ENCODE measurements at places on chromosomes 5 and 9.

- no peak for DNase-seq
These were observed 2.8 kb downstream of the GALNT12 start for GRCh38 chr9:98810102-98810842.

GRCh38 chr5:99973779-99974178 lies 561.4 kb upstream of the FAM174A start:
- DNase-seq, result no peak

DNA sequence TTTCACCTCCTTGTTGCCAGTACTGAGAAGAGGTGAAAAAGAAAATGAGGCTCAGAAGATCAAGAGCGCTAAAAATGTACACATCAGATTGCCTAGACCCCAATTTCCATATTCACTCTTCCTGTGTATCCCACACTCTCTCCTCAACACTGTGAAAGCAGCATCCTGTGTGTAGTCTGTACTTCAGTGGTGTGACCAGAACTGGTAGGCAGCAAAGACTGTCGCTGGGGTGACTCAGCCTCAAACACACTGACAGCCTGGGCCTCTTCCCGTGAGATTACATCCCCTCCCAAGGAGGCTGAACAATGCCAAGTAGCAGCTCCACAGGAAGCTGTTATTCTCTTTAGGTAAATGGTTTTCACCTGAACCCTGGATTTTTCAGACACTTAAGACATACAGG lies 135.5 kb downstream of the CCDC192 start:
- no peak for DNase-seq

GRCh38 chr5:181221792-181222629 lies 1.1 kb upstream of the TRIM41 start:
- peak; percentile 98 for DNase-seq

- DNase-seq, result no peak
These were observed 453.4 kb upstream of the CTNND2 start for GRCh38 chr5:12357626-12358025.

DNA sequence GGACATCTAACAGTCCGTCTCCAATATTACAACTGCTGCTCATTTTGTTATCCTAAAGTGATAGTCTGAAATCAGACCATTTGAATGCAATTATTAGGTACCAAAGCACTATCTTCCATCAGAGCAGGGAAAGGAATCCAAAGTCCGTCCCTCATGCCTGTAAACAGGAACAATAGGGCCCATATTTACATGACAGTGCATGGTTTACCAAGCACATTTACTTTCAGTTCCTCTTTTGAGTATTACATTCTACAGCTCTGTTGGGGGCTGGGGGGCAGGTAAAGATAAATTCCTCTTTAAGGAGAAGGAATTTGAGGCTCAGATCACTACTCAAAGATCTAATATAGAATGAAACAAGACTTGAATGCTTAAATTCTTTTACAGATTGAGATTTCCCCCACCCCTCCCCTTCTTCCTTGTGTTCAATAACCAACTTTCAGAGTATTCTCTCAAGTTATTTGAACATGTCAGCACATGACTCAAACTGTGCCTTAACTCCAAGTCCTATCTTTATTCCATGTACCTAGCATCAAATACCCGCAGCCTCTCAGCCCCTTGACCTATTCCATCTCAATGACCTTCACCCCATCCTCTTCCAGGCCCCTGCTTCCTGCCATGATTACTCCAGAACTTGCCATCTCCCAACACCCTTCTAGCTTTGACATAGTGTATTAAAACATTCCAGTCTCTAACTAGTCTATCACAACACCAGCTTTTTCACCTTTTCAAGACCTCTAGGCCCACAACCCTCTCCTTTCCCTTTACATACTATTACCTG lies 71.0 kb downstream of the BRINP1 start:
- no peak for DNase-seq

GRCh38 chr9:109466623-109467590 lies 31.2 kb downstream of the PTPN3 start:
- peak; percentile 20 for DNase-seq

GRCh38 chr5:132199116-132199680 lies 28.5 kb downstream of the P4HA2 start:
- DNase-seq, result no peak

GRCh38 chr9:135230386-135230765 lies 142.9 kb downstream of the OLFM1 start:
- DNase-seq, result no peak

DNA sequence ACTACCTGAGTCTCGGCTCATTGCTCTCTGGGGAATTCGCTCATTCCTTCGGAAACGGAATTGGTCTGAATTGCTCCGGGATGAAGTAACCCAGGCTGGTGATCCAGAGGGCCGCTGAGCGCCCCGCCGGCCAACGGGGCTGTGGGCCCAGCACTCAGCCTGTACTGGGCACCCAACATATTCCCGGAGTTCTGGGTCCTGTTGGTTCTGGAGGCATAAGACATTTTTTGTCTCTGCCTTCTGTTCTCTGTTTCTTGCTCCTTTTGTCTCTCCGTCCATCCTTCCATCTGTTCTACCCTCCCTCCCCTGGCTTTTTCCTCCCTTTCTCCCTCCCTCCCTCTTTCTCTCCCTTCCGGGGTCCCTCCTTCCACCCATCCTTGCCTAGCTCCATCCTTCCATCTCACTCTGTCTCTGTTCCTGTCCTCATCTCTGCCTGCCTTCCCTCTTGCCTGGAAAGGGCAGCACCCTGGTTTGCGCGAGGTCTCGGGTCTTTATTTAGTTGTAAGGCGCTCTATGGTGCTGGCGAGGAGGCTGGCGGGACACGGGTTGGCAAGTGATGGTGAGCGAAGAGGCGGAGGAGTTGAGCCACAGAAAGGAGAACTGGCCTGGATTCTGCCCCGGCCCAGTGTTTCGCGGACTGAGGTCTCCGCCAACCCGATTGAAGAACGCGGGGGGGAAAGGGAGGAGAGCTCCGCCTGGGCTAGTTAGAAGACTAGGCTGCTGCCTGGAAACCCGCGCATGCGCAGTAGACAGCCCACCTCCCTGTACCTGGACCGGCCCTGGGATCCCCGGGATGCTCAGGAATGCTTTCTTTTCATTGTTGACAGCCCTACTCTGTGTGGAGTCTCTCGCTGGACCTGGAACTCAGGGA lies 1468.0 kb downstream of the FOXD4L5 start:
- peak; percentile 77 for DNase-seq

DNA sequence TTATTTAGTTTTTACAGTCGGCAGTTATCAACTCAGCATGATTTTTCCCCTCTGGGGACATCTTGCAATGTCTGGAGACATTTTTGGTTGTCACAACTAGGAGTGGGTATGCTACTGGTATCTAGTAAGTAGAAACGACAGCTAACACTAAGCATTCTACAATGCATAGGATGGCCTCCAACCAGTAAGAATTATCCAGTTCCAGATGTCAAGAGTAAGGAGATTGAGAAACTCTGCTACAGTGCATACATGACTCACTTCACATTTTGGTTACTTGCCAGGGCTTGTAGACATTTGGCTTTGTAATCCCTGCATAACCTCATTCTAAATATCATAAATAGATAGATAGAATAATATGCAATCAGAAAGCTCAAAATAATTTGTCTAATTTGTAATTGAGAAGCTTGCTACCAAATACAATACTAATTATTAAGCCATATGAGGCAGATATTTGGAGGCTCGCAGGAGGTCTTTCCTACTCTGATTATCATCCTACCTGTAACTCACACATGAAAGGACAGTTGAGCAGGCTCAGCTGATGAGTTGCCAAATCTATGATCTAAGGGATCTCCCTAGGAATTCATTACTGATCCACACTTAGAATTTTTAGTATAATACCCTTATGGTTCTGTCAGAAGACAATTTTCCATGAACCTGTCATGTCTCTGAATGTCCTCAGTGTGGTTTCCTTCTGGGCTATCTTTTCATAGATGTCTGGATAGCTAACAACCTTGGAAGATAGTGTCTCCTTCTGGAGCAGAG lies 346.9 kb upstream of the TLE4 start:
- no peak for DNase-seq

- peak; percentile 45 for DNase-seq
These were observed 2.5 kb downstream of the PTGES2 start for GRCh38 chr9:128124873-128125579.

DNA sequence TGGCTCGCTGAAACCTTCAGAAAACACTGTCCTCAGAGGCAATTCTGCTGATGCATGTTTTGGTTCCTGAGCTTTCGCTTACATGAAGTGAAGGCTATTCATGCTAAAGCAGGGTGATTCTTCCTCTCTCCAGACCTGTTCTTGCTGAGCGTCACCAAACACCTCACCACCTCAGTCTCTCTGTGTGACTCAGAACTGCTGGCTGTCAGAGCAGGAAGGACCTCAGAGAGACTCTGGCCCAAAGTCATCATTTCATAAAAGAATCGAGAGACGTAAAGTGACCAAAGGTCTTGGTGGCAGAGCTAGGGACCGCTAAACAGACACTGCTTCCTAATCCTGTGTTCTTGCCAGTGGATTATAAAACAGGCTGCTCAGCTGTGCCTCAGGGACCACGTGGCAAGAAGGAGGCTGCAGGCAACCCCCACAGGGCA lies 73.8 kb downstream of the LHFPL2 start:
- DNase-seq, result peak; percentile 35

- no peak for DNase-seq
These were observed 609.1 kb upstream of the GRAMD2B start for GRCh38 chr5:125814119-125814518.

GRCh38 chr5:133367984-133368383 lies 244.4 kb downstream of the FSTL4 start:
- DNase-seq, result no peak

DNA sequence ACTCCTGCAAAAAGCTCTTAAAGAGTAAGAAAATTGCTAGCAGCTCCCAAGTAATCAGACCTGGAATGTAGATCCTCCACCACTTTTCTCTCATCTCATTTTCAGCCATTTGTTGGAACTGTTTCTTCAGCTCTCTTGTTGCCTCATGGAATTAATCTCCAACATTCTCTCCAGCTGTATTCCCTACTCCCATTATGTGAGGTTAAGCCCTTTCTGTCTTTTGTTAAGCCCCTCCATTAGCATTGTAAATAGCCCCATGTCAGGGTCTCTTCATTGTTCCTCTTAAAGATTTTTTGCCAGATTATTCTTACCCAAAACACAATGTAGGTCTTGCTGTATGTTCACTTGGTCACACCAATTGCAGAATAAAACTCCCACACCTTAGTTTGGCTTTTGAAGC lies 119.8 kb downstream of the PLPPR1 start:
- DNase-seq, result no peak

DNA sequence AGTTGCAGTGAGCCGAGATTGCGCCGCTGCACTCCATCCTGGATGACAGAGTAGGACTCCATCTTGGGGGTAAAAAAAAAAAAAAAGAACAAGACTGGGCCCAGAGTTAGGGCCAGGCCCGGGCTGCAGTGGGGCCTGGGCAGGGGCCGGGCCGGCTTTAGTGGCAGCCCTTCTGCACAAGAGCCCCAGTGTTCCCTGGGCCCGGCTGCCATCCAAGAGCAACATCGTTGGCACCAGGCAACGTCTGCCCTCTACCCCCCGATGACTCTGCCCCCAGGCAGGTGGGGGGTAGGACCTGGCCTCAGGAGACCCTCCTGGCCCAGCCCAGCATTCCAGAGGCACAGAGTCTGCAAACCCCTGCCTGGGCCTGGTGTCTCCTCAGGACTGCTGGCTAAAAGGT lies 4.9 kb upstream of the FGFR4 start:
- DNase-seq, result no peak

- no peak for DNase-seq
These were observed 195.3 kb downstream of the CACNA1B start for GRCh38 chr9:138072897-138073296.

GRCh38 chr5:35457912-35458823 lies 159.5 kb upstream of the SPEF2 start:
- no peak for DNase-seq

DNA sequence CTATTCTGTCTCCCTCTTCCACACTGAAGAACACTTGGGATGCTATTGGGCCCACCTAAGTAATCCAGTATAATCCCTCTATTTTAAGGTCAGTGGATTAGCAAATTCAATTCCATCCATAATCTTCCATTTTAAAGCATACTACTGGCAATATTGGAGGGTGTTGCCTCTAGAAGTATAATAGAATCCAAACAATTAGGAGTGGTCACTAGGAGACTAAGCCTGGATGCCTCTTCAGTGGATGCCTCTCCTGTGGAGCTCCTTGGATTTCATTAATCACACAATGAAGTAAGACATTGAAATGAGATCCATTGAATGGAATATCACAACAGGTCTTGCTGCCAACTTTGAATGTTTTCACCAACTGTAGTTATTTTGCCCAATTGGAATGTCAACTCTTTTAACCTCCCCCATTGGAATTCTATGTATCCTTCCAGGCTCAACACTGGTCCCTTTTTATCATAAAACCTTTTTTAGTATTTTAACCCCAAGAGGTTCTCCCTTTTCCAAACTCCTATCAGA lies 311.6 kb downstream of the PLK2 start:
- no peak for DNase-seq

DNA sequence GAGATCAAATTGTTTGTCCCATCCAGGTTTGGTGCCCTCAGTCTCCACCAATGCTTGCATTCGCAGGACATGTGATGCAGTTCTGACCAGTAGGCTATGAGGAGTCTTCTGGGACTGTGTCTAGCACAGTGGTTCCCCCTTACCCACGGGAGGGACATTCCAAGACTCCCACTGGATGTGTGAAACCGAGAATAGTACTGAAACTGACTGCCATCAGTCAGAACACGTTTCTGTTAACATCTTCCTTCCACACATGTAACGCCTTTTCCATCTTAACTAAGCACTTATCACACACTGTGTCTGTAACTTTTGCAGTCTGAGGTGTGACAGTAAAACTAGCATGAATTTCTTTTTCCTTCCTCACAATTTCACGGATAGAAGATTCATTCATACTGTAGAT lies 74.7 kb downstream of the PTTG1 start:
- DNase-seq, result peak; percentile 48

- peak; percentile 53 for DNase-seq
These were observed 29.0 kb upstream of the CCNG1 start for GRCh38 chr5:163408311-163408923.
